ENCODE measurements at places on chromosomes 12 and 14.

GRCh38 chr14:64200170-64200569, 94.0 kb downstream of the ESR2 start:
- no peak for DNase-seq

GRCh38 chr12:87513536-87514280, 515.5 kb downstream of the C12orf50 start:
- DNase-seq = peak; percentile 35

DNA sequence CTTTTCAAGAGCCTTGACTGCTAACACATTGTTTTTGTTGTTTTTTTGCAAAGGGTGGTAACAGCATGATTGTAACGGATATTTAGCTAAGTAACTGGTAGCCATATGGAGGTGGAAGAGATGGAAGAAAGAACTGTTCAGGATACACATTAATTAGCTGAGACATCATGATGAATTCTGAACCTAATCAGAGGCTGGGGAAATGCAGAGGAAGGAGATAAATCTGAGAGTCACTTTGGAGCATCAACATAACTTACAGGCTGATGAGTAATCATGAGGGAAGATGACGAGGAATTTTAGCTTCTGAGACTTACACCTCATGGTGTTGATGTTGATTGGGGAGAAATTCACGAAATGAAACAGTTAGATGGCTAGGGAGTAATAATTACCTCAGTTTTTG, 62.3 kb downstream of the NIN start:
- DNase-seq = no peak

DNA sequence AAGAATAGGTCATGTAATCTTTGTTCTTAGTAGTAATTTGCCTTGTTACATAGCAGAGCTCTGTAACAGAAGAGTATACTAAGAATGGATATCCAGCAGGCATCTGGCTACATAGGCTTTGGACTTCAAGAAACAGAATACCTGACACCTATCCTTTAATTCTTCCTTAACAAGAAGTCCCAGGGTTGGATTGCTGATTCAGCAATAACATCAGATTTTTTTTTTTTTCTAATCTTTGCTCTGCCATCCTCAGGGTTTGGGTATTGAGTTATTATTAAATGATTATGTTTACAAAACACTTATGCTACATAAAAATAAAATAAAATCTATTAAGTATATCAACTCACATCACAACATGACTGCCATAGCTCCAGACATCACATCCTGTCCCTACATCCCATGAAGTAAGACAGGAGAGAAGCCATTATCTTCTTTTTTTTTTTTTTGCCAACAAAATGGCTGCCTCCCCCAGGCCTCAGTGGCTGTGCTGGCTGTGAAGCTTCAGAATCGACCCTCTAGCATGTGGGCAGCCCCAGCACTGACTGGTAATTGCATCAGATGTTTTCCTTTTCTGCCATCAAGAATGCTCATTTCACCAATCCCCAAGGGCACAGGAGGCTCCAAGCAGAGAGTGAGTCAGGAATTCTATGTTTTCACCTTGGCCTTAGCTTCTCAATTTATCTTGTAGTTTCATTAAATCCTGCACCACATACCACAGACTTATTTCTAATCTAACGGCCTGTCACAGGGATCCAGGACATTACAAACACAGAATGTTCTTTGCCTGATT, 186.2 kb downstream of the DICER1 start:
- peak; percentile 33 for DNase-seq

DNA sequence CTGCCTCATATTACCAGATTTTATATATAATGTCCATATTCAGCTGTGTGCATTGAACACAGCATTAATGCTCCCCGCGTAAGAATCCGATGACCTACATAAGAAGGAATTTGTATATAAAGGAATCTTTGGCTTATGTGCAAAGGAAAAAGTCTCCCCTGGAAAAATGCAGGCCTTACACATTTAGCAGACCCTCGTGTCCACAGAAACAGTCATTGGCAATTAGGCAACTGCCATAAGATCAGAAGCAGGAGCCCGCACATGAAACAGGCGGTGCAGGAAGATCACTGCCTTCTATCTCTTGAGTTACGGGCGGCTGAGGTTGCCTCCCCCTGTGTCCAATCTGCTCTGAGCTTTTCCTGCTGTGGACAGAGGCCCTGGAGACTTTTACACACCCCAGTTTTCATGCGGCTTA, 63.2 kb upstream of the RFX4 start:
- peak; percentile 14 for DNase-seq

DNA sequence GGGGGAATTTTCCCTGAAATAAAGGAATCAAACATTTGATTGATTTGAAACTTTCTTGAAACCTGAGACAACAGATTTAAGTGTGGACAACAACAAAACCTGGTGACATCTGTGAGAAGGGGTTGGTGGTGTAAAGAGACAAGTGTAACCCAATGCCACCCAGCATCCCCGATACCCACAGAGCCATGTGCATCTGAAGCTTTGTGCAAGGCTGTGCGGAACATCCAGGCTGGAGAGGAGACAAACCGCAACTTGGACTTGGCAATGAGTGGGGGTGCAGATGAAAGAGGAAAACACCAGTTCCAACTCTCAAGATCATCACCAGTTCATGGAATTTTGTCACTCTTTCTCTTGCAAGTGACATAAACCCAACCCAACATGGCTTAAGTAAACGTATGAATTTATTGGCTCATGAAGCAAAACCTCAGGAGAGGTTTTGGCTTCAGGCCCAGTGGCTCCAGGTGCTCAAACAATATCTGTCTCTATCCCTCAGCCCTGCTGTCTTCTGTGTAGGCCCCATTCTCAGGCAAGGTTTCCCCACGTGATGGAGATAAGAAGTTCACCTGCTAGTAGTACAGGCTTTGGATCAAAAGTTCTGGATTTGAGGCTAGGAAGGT, 55.2 kb upstream of the NTF3 start:
- DNase-seq = no peak

All from fibroblast of the aortic adventitia (primary cell).